ENCODE measurements at places on chromosomes 2 and 18.

DNA sequence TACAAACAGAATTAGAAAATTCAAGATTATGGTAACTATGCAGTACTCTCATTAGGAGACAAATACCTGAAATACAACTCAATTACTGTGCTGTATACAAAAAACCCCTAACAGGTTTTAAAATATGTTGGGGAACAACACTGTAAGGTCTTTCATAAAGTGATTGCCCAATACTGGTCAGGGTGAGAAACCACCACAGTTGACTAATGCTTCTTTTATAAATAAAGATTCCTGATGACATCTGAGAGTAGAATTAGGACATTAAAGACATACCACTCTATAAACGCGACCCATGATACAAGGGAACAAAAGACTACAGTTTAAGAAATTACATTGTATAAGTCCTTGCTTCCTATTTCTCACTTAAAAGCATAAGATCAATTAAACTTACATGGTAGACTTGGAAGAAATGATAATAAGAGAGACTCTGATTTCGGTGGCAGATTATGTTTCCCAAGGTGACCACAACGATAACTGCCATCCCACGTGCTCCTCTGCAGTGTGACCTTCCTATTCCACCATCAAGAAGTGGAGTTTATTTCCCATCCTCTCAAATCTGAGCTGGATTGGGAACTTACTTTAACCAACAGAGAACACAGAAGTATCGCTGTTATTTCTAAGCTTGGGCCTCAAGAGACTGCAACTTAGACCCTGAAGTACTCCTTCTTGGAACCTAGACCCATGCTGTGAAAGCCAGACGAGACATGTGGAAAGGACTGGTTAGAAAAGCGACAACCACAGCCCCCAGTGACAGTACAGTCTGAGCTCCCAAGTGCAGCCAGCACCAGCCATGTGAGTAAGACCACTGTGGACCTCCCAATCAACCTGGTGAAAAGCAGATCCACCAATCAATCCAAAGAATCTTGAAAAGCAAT, 52.3 kb downstream of the ZNF521 start:
- DNase-seq: no peak

DNA sequence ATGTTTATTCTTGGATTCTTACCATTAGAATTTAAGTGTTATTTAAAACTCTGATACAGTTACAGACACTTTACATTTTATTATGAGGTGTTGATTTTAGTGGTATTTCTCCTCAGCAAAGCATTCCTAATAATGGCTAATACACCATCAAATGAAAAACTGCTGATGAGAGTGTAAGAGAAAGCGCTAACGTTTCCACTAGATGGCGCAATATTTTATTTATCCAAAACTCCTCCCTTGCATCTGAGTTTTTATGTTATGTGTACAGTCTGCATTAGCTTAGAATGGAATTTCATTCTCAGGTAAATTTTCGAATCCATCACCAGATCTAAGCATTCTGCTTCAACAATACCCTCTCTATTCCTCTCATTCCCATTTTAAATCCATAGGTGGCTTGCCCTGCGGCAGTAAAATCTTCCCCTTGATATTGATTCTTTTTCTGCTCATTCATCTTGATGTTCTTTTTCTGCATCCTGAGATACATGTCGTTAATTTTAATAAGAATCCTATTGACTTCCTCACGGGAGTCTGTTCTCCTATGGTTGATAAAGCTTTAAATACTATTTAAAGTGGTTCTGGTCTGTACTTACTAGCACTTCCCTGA, 53.9 kb downstream of the PRKRA start:
- no peak for DNase-seq

GRCh38 chr18:9405977-9406376, 69.3 kb upstream of the RALBP1 start:
- DNase-seq: no peak

GRCh38 chr2:55891671-55892094, 31.9 kb downstream of the EFEMP1 start:
- no peak for DNase-seq

DNA sequence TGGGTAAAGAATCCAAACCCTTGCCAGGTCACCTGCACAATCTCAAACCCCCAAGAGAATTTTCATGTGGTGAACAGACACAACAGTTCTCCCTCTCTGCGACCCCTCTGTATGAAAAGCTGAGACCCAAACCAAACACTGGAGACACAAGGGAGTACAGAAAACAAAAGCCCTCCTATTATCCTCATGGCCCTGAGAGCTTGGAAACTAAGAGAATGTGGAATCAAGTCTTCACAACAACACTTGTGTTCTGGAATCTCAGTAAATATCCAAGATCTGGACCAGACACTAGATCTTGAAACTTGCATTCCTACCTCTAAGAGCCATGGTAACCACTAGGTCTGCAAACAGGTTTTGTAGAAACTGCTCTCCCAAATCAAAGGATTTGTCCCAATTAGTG, 50.1 kb upstream of the CCDC150 start:
- DNase-seq: no peak

DNA sequence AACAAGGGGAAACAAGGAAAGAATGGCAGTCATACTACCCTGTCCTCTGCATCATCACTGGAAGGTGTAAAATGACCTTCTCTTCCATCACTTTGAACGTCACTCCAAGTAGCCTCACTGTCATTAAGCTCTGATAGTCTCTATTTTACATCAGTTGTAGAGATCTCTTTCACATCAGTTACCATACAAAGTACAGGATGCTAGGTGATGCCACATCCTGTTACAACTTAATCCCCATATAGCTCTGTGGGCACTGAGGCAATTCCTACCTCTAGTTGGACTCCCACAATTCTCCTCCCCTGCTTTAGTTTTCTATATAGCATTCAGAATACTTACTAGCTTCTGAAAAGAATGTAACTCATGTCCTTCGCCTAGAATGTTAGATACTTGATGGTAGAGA, 55.1 kb upstream of the TTC27 start:
- no peak for DNase-seq

DNA sequence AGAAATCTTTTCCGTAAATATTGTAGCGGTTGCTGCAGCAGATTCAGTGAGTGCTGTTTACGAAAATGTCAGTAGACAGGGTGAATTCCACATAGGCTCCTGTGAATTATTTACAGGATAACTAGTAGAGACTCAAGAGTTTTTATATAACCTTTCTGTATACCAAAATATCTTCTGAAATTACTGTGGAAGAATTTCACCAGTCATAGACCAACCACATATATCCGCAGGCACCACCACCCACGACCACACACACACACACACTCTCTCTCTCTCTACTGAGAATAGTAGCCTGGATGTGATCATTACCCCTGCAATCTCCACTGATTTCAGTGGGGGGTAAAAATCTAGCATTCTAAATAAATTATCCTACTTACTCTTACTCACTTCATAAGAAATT, 341.8 kb downstream of the RBM43 start:
- no peak for DNase-seq

- no peak for DNase-seq
These were observed 77.4 kb downstream of the RNF144A start for GRCh38 chr2:6994536-6995128.

- no peak for DNase-seq
These were observed 11.1 kb upstream of the HES6 start for GRCh38 chr2:238250896-238251295.

DNA sequence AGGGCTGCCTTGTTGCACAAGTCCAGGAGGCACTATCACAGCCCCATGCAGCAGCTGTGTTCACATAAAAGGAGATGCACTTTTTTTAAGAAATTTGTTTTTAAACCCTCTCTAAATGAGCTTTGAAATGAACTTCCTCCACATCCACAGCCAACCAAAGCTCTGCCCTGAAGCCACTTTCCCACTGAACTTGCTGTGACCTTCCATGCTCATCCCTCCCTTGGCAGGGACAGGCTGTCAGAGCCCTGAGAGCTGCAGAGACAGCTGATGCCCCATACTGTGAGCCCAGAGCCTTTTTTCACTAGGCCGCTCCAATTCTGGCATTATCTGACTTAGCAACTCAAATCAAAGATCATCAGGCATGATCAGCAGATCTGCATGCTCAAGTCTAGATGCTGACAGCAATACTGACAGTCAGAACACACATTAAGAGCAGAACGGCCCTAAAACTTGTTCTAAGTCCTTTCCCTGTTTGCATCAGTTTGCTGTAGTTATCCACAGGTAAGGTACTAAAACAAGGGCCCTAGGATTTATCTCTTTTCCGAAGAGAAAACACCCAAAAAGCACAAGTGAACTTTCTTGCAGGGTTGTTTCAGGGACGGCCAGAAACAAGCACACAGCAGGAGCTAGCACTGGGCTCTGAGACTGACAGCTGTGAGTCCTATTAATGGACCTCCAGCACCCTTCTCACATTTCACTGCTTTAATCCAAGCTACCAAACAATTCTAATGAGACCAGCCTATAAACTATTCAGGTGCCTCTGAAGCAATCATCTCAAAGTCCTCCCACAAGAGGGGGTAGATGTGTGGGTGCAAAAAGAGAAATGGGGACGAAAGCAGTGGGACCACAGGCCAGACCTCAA, 34.9 kb downstream of the RNU4ATAC start:
- DNase-seq: no peak

DNA sequence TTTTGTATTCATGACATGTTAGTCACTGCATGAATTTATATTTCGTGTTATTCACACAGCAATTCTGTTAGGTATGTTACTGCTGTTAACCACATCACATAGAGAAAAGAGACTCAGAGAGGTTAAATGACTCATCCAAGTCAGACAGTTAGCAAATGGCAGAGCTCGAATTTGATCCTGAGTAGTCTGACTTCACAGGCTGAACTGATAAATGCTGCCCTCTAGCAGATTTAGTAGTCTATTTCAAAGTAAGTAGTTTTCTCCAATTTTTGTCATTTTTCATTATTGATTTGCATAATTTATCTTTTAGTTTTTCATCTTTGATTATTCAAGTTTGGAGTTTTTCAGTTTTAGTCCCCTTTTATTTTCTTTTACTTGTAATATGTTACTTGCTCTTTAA, 58.3 kb downstream of the WDR7 start:
- DNase-seq: no peak

- no peak for DNase-seq
These were observed 103.6 kb downstream of the TMX3 start for GRCh38 chr18:68611311-68611710.

DNA sequence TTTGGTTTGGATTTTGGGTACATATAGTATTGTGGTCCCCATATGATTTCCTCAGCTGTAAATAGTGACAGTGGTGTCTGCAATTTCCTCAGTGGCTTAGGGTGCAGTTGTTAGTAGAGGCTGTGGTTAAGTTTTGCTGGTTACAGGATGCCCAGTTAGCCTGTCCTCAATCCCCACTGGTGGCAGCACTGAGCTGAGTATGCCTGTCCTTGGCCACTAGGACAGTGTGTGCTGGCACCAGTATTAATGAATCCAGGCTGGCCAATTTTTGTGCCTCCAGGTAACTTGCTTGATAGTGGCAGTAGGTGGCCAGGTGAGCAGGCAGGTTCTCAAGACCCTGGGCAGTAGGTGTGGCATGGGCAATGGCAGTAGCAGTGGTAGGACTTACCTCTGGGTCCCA, 973.1 kb downstream of the TMEM182 start:
- DNase-seq: no peak

DNA sequence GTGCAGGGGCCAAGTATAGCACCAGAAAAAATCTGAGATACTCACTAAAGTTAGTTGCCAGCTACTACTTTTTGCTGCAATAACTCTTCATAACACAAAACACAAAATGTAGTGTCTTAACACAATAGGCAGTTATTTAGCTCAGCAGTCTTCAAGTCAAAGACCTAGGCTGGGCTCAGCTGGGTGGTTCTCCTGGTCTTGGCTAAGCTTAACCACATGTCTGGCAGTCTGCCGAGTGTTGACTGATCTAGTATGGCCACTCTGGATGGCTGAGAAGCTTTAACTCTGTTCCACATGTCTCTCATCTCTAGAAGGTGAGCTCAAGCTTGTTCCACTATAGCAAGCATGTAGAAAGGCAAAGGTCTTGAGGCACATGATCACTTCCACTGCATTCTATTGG, 451.6 kb downstream of the SOX11 start:
- no peak for DNase-seq

DNA sequence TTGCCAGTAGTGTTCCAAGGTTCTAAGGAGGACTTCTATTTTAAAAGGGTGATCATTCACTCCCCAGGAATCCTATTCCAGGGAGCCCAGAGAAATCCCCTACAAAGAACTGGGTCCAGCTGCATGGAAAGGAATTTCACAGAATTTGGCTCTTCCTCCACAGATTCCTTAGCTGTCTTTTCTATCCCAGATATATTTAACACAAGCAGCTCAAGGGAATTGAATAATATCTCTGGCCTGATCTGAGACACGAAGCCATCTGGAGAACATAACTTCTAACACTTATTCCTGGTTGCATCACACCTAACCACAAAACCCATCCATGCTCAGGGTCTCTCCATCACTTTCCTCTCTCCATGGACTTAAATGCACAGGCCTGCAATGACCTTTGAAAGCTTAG, 306.7 kb upstream of the ACVR2A start:
- DNase-seq: no peak

DNA sequence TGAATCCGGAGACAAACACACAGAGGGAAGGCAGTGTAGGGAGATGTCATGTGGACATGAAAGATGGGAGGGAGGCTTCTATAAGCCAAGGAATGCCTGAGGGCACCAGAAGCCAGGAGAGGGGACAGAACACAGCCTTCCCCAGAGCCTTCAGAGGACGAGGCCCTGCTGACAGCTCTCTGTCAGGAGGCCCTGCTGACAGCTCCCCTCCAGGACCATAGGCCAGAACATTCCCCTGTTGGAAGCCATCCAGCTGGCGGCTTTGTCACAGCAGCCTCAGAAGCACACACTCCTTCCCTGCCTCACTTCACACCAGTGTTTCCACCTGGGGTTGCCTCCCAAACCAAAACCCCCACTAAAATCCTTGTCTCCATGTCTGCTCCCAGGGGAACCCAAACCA, 171.3 kb upstream of the ID2 start:
- no peak for DNase-seq

DNA sequence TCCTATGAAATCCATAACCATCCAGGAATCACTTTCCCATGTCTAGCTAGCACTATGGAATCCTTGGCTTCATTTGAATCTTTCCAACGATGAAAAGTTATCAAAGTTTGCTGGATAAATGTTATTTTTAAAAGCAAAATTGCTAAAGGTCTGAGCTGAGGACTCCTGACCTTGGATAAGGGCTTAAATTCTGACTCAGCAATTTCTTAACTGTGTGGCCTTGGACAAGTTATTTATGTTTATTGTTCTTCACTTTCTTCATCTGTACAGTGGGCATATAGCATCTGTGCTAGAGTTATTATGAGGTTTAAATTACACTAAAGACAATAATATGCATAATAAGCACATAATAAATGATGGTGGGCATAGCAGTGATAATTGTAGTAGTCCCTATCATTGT, 227.5 kb downstream of the KCNS3 start:
- no peak for DNase-seq

GRCh38 chr2:193505620-193506019, 1310.9 kb upstream of the TMEFF2 start:
- DNase-seq: no peak
